ENCODE measurements at places on chromosomes 4 and X.

DNA sequence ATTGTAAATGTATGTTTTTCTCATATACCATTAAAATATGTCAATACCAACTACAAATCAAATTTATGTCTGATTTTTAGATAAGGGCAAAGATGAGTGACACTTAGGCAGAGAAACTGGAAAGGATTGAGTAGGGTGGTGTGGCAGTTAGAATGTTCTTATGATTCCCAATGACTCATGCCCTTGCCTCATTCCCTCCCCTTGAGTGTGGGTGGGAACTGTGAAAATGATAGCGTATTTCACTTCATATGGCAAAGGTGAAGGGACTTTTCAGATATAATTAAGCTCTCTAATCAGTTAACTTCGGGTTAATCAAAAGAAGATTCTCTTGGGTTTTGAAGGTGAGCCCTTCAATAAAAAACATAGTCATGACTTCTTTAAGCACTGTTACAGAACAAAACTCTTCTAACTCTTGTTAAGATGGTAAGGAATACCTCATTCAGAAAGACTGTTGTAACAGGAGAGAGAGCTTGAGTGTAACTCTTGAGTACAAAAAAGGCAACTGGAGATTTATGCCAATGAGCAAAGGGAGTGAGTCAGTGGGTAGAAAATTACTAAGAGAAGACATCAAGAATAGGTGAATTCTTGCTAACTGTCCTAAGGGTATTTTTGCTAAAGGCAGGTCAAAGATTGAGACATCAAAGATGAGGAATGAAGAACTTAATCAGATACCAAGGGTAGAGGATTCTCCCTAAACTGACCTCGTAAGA, 329.5 kb downstream of the KCTD8 start:
- no peak for DNase-seq

DNA sequence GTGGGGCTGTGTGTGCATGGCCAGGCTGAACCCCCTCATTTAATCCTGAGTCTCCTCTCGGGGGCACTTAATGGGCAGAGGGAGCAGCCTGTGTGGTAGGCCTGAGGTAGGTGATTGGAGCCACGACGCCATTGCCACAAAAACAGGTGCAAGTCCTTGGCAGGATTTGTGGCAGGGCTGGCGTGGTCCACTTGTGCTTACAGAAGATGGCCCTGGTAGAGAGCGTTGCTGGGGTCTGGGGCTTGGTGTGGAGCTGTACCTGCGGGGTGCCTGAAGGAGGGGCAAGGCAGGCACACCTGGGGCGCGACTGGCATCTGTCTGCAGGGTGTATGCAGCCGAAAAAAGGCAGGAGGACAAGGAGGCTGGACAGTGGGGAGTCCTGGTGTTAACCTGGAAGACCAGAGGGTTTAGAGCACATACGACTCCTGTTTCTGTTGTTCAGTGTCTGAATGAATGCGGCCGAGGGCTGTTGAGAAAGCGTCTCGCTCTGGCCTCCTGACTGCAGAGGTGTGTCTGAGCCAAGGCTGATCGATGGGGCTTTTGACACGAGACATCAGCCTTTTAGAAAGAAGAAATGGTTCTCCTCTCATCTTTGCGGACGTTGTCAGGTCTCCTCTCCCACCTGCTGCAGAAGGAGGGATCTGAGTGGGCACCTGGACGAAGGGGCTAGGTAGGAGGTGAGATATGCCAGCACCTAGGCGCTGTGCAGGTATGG, 52.0 kb downstream of the TBC1D14 start:
- DNase-seq = no peak

DNA sequence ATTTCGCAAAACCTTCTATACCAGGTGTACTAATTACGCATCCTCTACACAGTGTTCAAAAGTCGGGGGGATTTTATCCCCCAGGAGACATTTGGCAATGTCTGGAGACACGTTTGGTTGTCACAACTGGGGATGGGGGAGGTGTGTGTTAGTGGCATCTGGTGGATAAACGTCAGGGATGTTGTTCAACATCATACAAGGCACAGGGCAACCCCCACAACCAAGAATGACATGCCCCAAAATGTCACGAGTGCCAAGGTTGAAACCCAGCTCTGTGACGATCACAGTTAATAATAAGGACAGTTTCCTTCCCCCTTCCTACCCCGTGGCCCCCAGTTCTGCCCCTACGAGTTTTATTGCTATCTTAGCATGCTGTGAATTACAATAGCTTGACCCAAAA, 15.9 kb upstream of the SEL1L3 start:
- no peak for DNase-seq

GRCh38 chr4:85905761-85906160, 430.8 kb downstream of the ARHGAP24 start:
- no peak for DNase-seq

DNA sequence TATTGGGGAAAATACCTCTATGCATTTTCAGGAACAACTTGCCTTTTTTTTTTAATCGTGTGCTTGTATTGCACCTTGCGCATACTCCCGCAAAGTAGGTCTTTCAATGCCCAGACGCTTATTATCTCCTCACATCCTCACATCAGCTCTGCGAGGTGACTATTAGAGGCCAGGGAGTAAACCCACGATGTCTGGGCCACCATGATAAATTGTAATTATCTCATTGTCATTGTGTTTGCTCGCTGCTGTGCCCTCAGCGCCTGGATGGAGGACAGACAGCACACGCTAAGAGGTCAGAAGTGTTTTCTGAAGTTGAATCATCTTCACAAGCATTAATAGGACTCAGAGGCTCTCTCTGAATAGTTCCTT, 1.0 kb upstream of the RELL1 start:
- DNase-seq = no peak

DNA sequence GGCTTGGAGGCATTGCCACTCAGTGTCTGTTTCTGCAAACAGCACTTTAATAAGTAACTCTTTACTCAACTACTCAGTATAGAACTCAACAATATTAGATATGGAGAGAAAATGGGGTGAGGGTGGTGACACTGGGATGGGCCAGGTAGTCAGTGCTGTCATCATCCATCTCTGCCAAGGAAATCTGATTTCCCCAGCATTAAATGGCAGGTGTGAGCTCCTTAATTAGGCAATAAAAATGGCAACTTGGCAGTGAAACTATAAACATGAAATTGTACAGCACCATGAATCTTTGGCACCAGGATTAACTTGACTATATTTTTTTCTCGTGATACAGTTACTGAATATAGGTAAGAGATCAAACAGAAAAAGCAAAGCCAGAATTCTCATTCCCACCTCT, 146.2 kb downstream of the GLRA2 start:
- DNase-seq = no peak

GRCh38 chrX:134647477-134647877, 10.8 kb downstream of the PLAC1 start:
- no peak for DNase-seq

DNA sequence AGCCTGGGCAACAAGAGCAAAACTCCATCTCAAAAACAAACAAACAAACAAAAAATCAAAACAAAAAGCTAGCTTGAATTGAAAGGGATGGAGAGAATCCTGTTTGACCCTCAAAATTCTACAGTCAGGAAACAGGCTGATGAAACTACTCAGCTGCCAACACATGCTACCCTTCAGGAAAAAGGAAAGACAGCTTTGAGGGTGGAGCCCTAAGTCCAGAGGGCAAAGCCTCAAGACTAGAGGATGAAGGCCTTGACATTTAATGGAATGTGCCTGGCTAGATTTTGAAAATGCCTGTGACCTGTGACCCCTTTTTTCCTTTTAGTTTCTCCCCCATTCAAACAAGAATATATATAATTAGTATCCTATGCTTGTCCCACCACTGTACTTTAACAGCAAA, 27.1 kb downstream of the MORC4 start:
- DNase-seq = no peak

DNA sequence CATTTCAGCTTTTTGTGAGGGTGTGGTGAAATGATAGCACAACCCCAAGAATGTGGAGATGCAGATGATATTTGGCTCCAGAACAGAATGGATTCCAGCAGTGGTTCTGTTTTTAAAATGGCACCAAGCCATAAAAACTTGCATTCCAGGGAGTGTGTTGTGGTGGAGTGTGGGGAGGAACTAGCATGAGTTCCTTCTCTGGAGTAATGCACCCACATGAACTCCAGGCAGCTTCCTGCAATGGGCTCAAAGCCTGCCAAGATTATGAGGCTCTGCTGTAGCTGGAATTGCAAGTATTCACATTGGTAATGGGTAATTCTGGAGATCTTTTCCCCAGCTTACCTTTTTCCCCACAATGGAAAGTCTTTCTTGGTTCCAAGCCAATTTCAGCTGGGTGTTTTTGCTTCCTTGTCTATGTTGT, 161.4 kb downstream of the RAB28 start:
- no peak for DNase-seq

GRCh38 chr4:95044324-95044837, 286.6 kb downstream of the BMPR1B start:
- no peak for DNase-seq

DNA sequence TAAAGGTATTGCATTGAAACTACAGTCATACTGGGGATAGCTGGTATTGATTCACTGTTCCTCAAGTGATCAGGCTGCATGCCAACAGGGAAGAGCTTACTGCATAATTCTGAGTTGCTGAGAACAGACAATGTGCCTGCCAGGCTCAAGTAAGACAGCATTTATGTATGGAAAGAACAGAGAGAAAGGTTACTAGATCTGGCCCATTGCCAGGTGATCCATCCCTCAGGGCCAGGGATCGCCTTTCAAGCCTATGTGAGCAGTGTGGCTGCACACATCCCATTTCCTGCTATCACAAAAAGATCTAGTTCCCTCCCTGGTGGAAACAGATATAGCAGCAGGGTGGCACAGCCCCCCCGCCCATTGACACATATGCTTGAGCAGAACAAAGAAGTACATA, 254.0 kb downstream of the TMA16 start:
- no peak for DNase-seq

DNA sequence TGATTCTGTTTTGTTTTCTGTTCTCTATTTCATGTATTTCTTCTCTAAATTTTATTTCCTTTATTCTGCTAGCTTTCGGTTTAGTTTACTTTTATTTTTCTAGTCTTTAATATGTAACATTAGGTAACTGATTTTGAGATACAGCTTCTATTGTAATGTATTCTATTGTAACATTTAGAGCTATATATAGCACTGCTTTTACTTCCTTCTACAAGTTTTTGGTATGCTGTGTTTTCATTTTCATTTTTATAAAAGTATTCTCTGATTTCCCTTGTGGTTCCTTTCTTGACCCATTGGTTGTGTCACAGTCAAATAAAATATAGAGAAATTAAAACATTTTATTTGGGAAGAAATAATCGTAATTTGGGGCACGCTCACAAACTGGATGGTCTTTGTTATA, 13.9 kb upstream of the CT47A1 start:
- no peak for DNase-seq

GRCh38 chr4:149031399-149031798, 589.2 kb upstream of the NR3C2 start:
- DNase-seq = no peak

GRCh38 chr4:98516042-98516440, 142.4 kb downstream of the TSPAN5 start:
- no peak for DNase-seq

DNA sequence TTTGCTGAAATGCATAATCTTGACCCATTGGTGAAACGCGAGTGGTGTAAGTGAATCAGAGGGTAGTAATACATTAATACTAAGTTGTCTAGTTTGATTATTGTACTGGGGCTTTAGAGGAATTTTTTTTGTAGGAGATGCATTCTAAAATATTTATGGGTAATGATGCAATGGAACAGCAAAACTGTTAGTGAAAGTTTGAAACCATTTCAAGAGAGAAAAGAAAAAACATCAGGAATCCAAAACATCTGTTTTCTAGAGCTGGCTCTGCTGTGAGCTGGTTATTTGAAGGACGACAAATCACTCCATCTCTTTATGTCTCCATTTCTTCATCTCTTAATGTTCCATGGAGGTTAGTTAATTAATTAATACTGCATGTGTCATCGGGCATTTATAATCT, 351.9 kb upstream of the FAT1 start:
- DNase-seq = no peak

GRCh38 chrX:134603806-134604700, 54.2 kb downstream of the PLAC1 start:
- DNase-seq = no peak

- no peak for DNase-seq
These were observed 7.3 kb downstream of the TRIM75 start for GRCh38 chr4:165060938-165061337.

DNA sequence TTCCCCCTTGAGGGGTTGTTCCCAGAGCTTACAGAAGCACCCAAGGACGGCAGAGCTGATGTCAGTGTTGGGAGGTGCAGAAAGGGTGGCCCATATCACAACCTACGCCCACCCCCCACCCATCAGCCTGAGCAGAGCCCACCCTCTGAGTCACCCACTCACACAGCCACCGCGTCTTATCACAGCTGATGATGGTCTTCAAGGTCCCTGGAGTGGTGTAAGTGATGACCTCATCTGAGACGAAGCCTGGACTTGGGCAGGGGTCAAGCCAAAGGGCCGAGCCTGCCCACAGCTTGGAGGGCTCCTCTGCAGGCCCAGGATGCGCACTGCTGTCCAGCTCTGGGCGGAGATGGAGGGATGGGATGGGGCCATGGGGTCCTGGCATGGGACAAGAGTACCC, 3.0 kb upstream of the HTRA3 start:
- DNase-seq = no peak

- no peak for DNase-seq
These were observed 53.5 kb downstream of the HTRA3 start for GRCh38 chr4:8322794-8323704.

GRCh38 chrX:107823456-107823855, 2.2 kb upstream of the MID2 start:
- DNase-seq = no peak

- no peak for DNase-seq
These were observed 122.4 kb upstream of the NPY2R start for GRCh38 chr4:155085843-155086530.

All from stimulated activated CD8-positive, alpha-beta memory T cell treated with anti-CD3 and anti-CD28 coated beads, Interleukin-4, amount 100 ng/mL, for 4 hours (primary cell).